Type B pancreatic cell (in vitro differentiated cells): ENCODE measurements at places on chromosomes 16 and 17. TPM values are rescaled to one million over a fixed set of nuclear protein-coding genes. Genes with fewer than 3 reads are reported as not detected.

GRCh38 chr17:3804503-3804931, 3.5 kb upstream of the ITGAE start:
- DNase-seq: no peak

DNA sequence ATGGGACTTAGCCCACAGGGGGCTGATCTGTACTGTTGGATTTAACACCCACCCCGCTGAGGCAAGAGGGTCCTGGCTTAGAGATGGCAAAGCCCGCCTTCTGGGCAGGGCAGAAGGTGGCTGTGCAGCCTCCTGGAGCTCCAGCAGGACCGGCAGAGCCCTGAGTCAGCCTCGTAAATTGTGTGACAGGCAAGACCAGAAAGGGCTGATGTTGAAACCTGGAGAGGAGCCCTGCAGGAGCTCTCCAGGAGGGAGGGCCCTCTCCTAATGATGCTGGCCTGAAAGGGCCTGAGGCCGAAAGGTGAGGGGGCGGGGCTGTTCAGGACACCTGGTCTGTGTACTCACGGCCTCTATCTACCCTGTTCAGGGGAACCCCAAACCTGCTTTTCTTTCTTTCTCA, 22.5 kb upstream of the MYO15B start:
- DNase-seq: no peak

DNA sequence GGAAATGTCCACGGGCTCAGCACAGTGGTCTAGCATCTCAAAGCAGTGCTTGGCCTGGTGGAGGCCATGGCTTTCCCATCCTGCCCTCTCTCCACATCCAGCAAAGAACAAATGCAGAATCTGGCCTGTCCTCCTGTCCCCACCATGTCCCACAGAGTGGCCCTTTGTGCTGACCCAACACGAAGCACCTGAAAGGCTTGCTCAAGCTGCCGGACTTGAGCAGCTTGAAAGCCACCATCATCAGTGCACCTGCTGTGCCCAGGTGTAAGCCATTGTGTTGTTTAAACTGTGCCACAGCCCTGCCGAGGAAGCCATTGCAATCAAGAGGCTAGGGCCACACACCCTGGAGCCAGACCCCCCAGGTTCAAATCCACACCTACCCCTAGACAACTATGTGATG, 115.5 kb downstream of the SOCS1 start:
- no peak for DNase-seq

DNA sequence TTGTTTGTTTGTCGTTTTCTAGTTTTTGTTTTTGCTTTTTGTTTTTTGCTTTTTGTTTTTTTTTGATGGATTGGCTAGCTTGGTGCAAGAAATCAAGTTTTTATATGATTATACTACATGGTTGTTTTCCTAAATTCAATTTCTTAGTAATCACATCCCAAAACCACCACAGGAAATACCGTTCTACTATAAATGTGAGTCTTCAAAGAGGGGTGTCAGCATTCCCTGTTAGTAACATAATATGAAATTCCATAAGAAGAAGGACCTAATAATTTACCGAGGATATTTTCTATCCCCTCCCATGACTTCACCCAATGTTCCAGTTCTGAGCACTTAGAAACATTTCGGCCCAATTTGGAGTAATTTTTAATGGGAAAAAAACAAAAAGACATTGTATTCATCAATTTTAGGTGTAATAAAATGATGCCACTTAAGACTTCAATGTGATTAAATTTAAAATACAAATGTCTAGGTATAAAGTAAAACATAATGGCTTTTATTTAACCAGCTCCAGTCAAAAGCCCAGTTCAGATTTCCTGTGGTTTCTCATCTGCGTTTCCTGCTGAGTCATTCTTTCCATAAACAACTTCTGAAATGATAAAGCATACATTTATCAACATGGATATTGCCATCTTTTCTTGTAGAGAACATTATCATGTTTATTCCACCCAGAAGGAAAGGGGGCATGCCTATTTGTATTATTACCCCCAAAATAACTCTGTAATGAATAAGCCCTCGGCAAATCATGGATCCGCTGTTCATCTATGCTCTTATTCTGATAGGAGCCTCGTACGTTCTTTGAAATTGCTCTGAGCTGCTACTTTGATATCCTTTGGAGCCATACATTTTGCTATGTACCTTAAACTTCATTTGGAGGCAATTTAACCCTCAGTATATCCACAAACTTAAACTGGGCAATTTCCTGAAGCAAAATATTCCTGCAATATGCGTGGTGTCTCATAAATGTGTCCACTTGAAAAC, 28.1 kb downstream of the HSBP1 start:
- no peak for DNase-seq

DNA sequence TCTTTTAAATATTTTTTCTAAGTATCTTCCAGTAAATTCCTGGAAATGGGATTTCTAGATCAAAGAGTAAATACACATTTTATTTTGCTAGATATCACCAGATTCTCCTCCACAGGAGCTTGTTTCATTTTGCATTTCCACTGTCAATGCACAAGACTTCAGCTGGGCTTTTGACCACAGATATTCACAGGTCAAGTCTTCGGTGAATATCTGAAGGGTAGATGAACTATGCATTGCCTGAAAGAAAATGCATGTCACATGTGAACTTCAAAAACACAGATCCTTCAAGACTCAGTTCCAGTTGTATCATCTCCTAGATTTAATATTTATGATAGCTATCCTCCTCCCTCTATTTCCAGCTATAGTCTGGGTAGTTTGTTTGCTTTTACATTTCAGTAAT, 963.6 kb upstream of the GOT2 start:
- no peak for DNase-seq

DNA sequence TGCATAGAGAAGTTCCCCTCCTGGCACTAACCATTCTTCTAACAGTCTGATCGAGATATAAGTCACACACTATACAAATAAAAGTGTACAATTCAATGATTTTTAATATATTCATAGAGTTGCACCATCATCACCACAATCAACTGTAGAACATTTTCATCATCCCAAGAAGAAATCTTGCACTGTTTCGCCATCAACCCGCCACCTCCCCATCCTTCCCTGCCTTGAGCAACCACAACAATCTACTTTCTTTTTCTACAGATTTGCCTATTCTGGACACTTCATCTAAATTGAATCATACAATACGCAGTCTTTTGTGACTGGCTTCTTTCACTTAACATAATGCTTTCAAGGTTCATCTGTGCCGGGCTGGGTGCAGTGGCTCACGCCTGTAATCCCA, 33.0 kb upstream of the GUCY2D start:
- no peak for DNase-seq

DNA sequence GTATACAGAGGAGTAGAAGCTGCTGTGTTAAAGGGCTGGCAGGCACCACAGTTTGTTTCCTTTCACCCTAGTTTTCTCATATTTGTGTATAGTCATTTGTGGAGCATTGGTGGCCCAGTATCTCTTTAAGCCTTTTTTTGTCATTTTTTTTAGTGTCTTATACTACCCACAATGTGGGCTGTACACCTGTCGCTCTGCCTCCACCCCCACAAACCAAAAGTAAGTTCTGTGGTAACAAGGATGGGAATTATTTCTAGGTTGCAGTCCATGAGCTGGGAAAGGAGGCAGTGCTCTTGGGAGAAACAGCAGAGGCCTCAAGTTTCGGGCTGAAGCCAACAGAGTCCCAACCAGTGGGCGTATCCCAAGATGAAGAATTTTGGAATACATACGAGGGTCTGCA, 6.2 kb downstream of the ZNF75A start:
- DNase-seq: no peak

Gene KLHL10
- total RNA-seq: 0.24 TPM in 1 of 2 replicates, not detected in the other

Gene PARN
- total RNA-seq: 26.1 and 29.2 TPM in 2 replicates

Gene DECR2
- total RNA-seq: 21.5 and 22.1 TPM in 2 replicates

Gene GGT6
- total RNA-seq: 1.0 and 1.4 TPM in 2 replicates
